Airway epithelial cell (primary cell): ENCODE measurements at places on chromosomes 16 and 17. TPM values are rescaled to one million over a fixed set of nuclear protein-coding genes. Genes with fewer than 3 reads are reported as not detected.

Gene C16orf89
- not detected in 2 replicates for total RNA-seq

Gene C17orf78
- not detected in 2 replicates for total RNA-seq

Gene LRRC37A
- 0.49 and 0.93 TPM in 2 replicates for total RNA-seq

Gene NDUFB10
- 279 and 343 TPM in 2 replicates for total RNA-seq

Gene LPCAT2
- 37.3 and 40.3 TPM in 2 replicates for total RNA-seq

Gene PRRT2
- total RNA-seq, result not detected in 2 replicates

Gene TRPV2
- total RNA-seq, result 2.9 and 3.9 TPM in 2 replicates

Gene KRT31
- total RNA-seq, result 0.05 and 0.28 TPM in 2 replicates

Gene CPHXL2
- not detected in 2 replicates for total RNA-seq

Gene NRN1L
- 0.60 TPM in 1 of 2 replicates, not detected in the other for total RNA-seq

Gene HSD17B1
- total RNA-seq, result 5.7 and 9.3 TPM in 2 replicates

Gene EXOSC6
- total RNA-seq, result 24.0 and 25.2 TPM in 2 replicates

Gene CA5A
- total RNA-seq, result not detected in 2 replicates

Gene TUBB3
- total RNA-seq, result 159 and 160 TPM in 2 replicates

Gene RHBDL3
- total RNA-seq, result 0.14 TPM in 1 of 2 replicates, not detected in the other

Gene CNGB1
- 0.65 and 1.2 TPM in 2 replicates for total RNA-seq

Gene MYH2
- total RNA-seq, result not detected in 2 replicates

Gene CTRB1
- total RNA-seq, result not detected in 2 replicates

Gene GLTPD2
- not detected in 2 replicates for total RNA-seq

Gene SLC22A31
- 0.56 TPM in 1 of 2 replicates, not detected in the other for total RNA-seq

Gene GRAP
- total RNA-seq, result 0.05 and 0.07 TPM in 2 replicates

Gene TBX6
- total RNA-seq, result 1.2 and 3.3 TPM in 2 replicates

Gene CCDC154
- not detected in 2 replicates for total RNA-seq

Gene GNPTG
- 23.6 and 24.6 TPM in 2 replicates for total RNA-seq

Gene VMO1
- total RNA-seq, result 4.0 TPM in 1 of 2 replicates, not detected in the other

Gene TMEM100
- total RNA-seq, result not detected in 2 replicates

Gene SDK2
- 7.0 and 11.8 TPM in 2 replicates for total RNA-seq

Gene TNFRSF13B
- not detected in 2 replicates for total RNA-seq

Gene CLDN6
- 0.63 and 0.70 TPM in 2 replicates for total RNA-seq

Gene ASPA
- not detected in 2 replicates for total RNA-seq

Gene ZNF385C
- total RNA-seq, result 0.14 TPM in 1 of 2 replicates, not detected in the other

Gene BCAR1
- total RNA-seq, result 53.8 and 68.1 TPM in 2 replicates

Gene TNP2
- total RNA-seq, result not detected in 2 replicates

Gene LRRC46
- total RNA-seq, result 0.21 TPM in 1 of 2 replicates, not detected in the other

Gene TBC1D3H
- total RNA-seq, result not detected in 2 replicates

Gene PRSS33
- total RNA-seq, result not detected in 2 replicates

Gene TMEM238L
- not detected in 2 replicates for total RNA-seq
